SW 1271 (cell line): ENCODE measurements at places on chromosomes 16 and 17.
A peak's percentile ranks its signal among the peaks of the same experiment; 100 is the strongest.

DNA sequence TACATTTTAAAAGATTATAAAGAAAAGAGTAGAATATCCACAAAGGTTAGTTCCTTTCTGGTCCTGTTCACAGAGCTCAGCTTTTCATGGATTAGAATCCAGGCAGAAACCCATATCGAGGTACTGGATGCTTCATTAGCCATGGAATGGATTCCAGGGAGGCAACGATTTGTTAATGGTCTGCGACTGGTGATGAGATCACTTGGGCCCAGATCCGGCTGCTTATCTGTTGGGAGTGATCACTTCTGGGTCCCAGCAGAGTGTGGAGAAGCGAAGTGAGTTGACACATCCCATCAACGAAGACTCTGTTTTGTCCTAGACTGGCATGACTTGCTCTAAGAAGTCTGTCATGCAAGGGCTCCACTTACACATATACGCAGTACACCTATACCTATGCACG is 165.8 kb downstream of the MAF start:
- DNase-seq = no peak

DNA sequence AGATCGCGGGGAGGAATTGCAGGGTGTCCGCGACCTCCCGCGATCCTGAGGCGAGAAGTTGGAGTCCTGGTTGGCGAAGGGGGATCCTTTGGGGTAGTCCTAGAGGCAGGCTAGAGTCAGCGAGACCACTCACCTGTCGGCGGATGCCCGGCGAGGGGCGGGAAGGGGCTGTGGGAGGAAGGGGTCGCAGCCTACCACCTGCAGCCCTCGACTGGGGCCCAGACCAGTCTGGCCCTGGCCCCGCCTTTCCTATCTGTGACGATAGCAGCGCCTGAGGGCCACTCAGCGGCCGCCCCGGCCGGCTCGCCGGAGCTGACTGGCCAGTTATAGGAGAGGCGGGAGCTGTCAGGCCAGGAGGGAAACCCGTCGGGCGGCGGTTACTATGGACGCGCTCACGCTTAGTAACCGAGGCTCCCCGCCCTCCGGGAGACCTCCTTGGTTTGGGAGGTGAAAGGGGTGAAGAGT is at the start of gene TEKT3:
Gene TEKT3 (minus strand): TSS at position 213 of the 465 bp plus-strand sequence. CDS start 10,012 bp downstream, outside the sequence.
- DNase-seq = no peak

DNA sequence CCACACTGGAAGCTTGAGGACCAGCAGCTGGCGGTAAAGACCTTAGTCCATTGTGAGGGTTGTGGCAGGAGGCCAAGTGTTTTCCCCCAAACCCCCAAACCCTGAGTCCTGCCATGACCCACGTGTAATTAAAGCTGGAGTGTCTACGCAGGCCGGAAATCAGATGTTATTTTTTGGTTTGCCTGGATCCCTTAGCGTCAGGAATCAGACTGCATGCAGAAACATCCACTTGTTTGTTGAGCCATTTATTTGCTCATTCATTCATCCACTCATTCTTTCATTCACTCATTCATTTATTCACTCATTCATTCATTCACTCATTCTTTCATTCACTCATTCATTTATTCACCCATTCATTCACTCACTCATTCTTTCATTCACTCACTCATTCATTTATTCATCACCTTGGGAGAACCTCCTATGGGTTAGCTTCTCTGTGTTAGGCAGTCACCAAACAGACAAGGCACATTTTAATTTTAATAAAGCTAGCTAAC is 313.1 kb downstream of the MAF start:
- no peak for DNase-seq

DNA sequence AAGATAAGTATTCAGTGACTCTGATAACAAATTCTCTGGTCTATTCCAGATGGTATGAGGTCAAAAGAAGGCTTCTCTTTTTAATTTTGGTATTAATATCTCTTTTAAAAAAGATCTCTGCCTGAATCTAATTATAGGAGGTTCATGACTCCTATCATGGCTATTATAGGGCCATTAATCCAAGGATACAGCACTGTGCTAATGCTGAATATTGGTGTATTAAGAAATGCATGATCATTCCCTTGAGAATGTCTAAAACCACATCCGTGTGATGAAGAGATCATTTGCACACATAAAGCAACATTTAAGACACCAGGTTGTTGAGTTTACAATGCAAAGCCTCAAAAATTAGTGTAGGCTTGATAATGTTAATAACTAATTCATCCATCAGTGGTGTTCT is 160.4 kb upstream of the MON1B start:
- no peak for DNase-seq

- no peak for DNase-seq
Observed at GRCh38 chr17:48613862-48614694, 1.0 kb downstream of the HOXB8 start.

DNA sequence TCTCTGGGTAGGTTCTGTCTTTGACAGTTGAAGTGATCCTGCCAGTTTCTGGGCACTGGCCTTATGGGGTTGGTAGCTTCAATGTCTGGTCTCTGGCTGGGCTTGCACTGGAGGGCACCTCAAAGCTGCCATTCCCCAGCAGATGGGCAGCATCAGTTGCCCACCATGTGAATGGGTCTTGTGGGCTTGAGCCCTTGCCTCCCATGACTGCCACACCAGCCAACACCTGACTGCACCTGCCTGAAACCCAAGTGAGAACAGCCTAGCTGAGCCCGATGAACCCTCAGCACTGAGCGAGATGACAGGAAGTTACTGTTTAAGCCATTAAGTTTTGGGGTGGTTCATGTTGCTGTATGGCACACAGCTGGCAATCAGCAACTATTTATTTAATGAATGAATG is 69.1 kb upstream of the AXIN2 start:
- DNase-seq = no peak

DNA sequence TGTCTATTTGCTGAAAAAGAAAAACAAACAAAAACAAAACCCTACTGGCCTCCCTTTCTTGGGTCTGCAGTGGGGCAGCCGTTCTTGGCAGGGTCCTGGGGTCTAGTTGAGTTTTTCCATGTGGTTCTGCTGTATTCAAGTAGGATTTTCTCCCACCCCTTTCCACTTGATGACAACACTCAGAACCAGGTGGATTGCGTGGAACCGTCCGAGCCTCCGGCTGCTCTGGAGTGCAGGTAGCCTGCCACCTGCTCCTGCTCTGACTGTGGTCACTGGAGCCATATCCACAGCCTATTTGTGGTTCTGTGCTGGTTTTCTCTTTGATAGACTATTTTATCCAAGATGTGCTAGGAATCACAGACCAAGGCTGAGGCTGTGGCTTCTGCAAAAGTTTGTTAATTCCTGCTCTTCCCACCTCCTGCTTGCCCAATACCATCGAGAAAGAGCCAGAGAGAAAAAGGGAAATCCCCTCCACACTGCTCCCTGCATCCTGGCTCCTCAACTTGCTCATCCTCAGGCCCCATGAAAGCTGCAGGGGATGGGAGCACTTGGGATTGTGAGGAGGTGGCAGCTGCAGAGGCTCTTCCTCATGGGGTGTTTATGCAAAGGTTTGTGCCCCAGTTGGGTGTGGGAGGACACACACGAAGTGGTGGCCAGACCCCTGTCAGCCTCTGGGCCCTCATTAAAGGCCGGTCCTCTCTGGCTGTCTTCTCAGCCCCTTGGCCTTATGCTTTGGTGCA is 377.8 kb upstream of the TNRC6C start:
- no peak for DNase-seq

- no peak for DNase-seq
Observed at GRCh38 chr17:320139-320538, 32.5 kb downstream of the RPH3AL start.

- DNase-seq = no peak
Observed at GRCh38 chr16:1749152-1750117, 21.9 kb downstream of the NME3 start.

GRCh38 chr16:27551036-27551435 is 1.1 kb downstream of the KATNIP start:
- DNase-seq = no peak

DNA sequence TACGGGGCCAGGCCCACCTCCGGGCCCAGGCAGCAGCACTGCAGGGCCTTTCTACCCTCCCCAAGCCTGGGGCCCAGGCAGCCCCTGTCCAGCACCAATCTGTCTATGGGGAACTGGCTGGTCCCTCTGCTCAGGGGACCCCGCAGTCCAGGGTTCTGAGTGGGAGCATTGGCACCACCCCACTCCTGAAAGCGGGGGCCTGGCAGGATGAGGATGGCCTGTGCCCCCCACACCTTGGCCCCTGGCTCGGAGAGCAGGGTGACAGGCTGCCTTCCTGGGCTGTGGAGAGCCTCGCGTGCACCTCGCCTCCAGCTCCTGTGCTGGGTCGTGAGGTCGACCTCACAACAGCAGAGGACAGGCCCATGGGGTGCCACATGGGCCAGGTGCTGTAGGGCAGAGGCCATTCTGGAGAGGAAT is 1.4 kb downstream of the NPB start:
- no peak for DNase-seq

- DNase-seq = no peak
Observed at GRCh38 chr17:4982305-4982704, 5.2 kb downstream of the CAMTA2 start.

DNA sequence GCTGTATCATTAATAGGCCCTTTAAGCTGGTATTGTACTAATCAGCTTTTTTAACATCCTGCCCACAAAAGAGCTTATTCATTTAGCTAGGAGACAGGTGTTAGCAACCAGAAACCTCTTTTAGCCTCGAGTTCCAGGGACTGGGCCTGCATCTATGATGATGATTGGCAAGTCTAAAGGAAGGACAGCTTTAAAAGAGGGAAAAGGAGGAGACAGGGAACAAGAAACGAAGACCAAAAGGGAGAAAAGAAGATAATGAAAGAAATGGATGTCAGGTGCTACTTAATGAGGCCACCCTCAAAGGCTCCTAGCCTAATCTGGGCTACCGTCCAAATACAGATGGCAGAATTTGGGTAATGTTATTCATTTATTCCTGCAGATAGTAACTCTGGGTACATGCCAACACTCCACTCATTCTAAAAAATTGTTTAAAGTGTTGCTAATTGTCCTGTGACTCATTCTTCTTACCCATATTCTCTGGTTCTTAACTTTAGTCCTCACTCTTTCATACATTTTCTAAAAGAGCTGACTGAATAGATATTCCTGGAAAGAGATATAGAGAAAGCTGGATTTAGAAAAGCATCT is 18.7 kb upstream of the RFFL start:
- DNase-seq = peak; percentile 30

DNA sequence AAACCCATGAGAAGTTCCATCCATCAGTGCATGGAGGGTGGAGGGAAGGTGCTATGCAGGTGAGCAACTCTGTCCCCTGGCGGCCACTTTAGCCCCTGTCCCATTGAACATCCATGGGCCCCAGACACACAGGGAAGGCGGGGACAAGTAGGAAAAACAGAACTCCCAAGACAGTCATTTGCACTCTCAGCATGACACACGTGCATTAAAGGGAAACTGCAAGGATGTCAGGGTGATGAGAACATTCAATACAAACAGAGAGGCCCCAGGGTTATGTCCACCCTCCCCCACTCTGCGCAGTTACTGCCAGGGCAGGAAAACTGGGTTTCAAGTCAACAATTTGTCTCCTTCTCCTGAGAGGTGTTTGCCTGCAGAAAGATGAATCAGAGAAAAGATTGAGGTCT is 44.0 kb upstream of the AKTIP start:
- no peak for DNase-seq

- DNase-seq = no peak
Observed at GRCh38 chr16:58070585-58070984, 45.0 kb downstream of the MMP15 start.

DNA sequence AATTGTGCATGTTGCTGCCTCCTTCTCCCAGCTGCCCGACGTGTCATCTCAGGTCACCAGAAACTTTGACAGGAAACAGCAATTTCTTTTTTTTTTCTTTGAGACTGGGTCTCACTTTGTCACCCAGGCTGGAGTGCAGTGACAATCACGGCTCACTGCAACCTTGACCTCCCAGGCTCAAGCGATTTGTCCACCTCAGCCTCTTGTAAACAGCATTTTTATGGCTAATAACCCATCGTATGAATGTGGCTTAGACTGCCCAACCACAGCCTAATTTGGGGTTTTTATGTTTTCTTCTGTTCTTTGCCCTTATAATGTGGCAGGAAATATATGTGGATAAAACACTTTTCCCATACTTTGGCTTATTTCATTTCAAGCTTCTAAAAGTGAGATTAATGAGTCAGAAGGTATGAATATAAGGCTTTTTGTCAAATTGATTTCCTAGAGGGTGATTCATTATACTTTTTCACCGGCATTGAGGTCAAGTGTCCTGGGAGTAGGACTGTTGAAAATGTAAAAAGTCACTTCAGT is 31.0 kb upstream of the SLC5A10 start:
- no peak for DNase-seq

- no peak for DNase-seq
Observed at GRCh38 chr17:39071573-39071972, 79.9 kb downstream of the PLXDC1 start.

- DNase-seq = peak; percentile 47
Observed at GRCh38 chr16:47136099-47136842, 7.5 kb downstream of the NETO2 start.

GRCh38 chr17:47695429-47696376 is 1.7 kb downstream of the TBKBP1 start:
- DNase-seq = no peak
